ENCODE measurements at places on chromosomes 13 and 19.

- DNase-seq = no peak
Observed at GRCh38 chr19:29787281-29787680, 24.5 kb upstream of the CCNE1 start.

DNA sequence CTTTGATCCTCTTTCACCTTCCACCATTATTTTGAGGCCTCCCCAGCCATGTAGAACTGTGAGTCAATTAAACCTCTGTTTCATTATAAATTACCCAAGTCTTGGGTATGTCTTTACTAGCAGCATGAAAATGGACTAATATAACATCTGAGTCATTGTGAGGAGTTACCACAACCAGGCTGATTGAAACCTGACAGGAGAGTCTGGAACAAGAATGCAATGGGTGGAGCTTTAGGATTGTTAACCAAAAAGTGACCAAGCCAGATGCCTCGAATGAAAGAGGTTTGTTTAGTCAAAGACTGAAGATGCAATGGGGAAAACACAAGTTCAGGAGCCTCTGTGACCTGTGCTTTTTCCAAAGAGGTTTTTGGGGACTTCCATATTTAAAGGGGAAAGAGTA lies 659.0 kb downstream of the SLITRK6 start:
- no peak for DNase-seq

DNA sequence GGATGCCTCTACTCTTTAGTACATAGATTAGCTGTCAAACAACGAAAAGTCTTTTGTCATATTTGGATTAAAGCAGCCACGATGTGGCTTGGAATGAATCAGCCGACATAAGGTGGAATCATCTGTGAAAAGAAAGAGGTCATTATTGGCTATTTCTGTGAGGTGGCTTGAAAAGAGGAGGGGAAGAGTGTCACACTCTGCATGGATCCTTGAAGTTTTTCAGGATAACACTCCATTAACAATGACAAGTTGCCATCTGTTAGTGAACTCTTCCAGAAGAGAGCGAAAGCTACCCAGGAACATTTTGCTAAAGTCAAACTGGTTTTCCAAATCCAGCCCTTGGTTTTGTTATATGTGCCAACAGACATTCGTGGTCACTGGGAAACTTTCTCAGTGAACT lies 1604.8 kb downstream of the OLFM4 start:
- no peak for DNase-seq

GRCh38 chr13:27006519-27007161 lies 165.0 kb downstream of the USP12 start:
- DNase-seq = no peak

GRCh38 chr19:53431399-53432087 lies at the start of gene ZNF761:
Gene ZNF761, plus strand, starts transcription at chr19:53431984. Its CDS starts 15,285 bp downstream, at chr19:53447269.
- DNase-seq = peak; percentile 93

DNA sequence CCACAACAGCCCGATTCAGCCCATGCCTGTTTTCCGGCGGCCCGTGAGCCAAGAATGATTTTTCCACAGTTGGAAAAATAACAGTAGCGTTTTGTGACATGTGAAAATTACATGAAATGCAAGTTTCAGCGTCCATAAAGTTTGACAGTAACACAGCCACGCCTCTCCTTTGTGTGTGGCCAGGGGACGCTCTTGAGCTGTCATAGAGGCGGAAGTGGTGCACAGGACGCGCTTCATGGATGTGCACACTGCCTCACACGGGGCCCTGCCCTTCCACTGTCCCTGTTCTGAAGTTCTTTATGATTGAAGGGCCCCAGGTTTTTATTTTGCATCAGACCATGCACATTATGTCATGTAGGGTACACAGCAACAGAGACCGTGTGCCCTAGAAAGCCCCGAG lies 12.4 kb upstream of the ELAVL1 start:
- no peak for DNase-seq

- DNase-seq = no peak
Observed at GRCh38 chr13:99983499-99984401, 2.2 kb downstream of the ZIC2 start.

- no peak for DNase-seq
Observed at GRCh38 chr13:40596484-40596883, 70.0 kb downstream of the FOXO1 start.

DNA sequence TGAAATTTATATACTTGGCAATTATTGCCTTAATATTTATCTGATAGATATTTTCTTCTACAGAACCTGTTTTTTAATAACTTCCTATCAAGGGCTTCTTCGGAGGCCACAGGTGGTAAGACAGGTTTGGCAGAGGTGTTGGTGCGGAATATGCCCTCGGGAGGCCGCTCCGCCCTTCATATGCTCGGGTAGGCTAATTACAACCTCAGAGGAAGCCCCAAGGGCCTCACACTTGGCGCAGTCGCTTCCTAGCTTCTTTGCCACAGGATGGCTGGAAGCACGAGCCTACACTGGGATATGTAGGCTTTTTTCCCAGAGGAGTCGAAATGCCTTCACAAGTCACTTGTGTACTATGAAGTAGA lies 68.8 kb downstream of the LMO7 start:
- DNase-seq = no peak

- no peak for DNase-seq
Observed at GRCh38 chr13:113082198-113083021, 23.2 kb upstream of the F7 start.

DNA sequence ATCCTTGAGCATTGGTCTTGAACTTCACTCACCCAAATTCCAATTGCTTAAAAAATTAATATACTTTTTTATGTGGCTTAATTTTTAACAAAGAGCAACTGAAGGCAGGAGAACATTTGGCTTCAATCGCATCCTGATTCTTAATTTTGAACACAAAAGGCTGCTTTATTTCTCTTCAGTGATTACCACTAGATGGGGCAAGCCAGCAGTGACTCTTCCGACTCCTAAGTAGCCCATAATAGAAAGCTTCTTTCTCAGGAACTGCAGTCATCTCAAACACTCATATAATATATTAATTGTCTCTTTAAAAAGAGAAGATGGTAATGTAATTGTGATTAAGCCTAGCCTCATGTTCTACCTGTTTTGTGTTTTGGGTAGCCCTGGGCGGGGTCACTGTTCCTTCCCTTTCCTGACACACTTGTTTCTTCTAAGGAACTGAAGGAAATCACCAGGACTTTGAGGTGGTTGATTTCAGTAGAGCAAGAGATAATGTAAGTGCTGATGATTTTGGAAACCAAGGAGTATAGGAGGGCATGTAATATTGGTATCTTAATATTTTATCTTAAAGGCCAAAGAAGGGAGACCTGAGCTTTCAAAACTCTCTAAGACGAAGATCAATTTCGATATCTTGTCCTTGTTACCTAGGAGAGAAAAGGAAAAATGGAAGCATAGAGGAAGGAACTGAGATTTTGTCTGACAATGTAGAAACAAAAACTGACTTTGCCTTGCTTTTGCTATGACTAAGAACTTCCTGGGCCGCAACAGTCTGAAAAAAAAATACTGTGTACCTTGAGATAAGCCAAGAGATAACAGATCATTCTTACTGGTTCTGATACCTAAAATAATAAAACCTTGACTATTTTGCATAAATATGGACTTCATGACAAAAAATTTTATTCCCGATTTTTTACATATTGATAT lies 73.1 kb downstream of the TNFSF13B start:
- DNase-seq = peak; percentile 36

DNA sequence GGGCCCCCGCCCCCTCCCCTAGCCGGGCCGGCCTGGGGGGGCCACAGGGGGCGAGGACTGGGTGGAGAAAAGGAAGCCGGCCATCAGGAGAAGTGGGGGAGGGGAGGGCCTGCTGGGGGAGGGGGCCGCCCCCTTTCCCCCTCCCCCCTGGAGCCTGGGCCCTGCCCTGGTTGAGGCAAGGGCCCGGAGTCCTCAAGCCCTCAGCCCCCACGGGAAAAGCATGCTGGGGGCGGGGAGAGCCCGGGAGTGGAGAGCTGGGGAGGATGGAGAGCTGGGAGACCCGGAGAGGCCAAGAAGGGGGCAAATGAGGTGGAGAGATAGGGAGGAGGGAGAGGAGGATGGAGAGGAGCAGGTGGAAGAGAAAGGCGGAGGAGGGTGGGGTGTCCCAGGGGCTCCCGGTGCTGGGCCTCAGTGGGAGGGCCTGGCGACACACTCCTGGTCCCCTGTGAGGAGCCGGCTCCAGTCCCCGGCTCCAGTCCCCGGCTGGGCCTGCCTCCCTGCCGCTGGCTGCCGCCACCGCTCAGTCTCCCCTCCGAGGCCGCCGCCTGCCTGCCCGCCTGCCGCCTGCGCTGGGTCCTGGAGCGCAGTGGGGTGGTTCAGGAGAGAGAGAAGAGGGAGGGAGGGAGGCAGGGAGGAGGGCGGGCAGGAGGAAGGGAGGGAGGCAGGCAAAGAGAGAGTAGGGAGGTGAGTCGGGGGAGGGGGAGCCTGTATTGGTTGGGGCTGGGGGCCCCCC lies at the start of gene GRIK5:
Gene GRIK5, minus strand, starts transcription at position 588 of the 733 bp plus-strand sequence. CDS start 4,436 bp downstream, outside the sequence.
- no peak for DNase-seq

DNA sequence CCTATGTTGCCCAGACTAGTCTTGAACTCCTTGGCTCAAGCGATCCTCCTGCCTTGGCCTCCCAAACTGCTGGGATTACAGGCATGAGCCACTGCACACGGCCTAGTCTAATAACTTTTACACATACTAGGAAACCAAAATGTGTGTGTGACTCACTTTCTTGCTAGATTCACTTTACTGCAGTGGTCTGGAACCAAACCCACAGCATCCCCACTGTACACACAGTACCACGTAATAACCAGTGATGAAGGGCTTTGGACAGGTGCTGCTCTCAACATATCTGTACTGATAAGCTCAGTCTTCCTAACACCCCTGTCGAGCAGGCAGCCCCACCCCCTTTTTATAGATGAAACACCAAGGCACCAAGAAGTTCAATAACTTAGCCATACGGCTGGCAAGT lies 5.1 kb downstream of the DNMT1 start:
- DNase-seq = no peak

DNA sequence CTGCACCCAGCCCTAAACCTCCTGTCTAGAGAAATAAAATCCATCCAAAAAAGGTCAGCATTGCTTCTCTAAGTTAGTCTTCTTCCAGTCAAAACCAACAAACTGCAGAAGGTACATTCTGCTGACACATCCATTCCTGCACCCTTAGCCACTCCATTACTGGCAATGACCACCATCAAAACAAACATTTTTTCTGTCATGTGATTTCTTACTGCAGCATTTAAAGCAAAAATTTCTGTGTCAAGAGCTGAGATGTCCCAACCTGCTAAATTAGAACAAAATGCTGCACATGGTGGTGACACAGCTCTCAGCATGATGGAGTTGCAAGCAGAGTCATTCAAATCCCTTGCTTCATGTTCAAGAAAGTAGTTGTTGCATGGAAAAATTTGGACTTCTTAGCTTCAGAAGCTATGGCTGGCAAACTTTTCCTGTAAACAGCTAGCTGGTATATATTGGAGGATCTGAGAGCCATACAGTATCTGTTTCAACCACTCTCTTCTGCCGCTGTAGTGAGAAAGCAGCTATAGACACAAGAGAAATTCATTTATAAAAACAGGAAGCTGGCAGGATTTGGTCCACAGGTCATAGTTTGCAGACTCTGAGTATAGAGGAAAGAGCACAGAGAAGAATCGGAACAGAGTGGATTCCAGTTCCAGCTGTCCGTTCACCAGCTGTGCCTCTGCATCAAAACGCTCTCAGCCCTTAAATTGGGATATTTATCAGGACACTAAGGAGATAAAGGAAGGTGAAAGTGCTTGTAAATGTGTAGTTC lies 17.4 kb downstream of the RUBCNL start:
- DNase-seq = no peak

- no peak for DNase-seq
Observed at GRCh38 chr19:10892256-10892655, 20.9 kb downstream of the CARM1 start.

GRCh38 chr13:19818223-19818842 lies 35.6 kb upstream of the PSPC1 start:
- no peak for DNase-seq

GRCh38 chr13:38755793-38756192 lies 68.9 kb downstream of the FREM2 start:
- no peak for DNase-seq

DNA sequence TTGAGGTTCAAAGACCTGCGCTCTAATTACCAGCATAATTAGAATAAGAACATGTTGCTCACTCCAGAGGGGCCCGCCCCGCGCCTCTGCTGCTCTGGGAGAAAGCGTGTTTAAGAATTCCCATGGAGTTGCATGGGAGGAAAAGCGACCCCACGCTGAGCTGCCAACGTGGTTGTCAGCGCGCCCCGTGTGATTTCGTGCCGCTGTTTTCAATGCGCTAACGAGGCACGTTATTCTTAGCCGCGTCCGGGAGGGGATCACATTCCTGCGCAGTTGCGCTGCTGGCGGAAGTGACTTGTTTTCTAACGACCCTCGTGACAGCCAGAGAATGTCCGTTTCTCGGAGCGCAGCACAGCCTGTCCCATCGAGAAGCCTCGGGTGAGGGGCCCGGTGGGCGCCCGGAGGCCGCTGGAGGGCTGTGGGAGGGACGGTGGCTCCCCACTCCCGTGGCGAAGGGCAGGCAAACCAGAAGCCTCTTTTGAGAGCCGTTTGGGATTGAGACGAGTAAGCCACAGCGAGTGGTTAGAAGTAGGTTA lies 173.8 kb upstream of the SOX1 start:
- DNase-seq = no peak

GRCh38 chr13:100564444-100565223 lies 24.0 kb downstream of the GGACT start:
- DNase-seq = no peak

DNA sequence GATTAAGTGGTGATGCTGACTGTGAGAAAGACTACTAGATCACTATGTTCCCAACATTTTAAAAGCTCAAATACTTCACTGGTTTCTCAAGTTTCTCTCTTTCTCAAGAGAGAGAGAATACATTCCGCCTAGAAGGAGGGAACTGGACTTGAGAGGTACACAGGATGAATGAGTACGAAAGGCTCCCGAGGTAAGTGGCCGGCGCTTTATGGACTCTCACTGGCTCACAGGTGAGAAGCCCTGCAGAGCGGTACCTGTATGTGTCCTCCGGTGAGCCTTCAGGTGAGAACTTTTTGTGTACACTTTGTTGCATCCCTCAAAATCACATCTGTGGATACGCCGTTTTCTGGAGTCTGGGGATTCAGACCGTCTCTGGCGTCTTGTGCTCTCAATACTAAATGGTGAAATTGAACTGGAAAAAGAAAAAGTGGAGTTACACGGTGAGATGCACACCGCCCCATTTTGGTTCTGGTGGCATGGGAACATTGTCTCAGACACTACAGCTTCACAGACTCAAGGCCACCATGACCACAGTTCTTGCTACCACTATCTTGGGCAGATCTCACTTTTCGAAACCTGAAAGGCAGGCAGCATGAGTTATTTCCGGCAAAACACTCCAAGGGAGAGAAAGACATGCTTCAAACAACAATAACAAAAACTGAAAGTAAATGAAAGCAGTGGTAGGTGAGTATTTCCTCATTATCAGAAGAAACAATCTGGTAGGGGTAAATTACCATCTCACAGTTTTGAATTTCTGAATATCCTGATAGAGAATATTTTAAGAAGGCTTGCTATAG lies 418.9 kb downstream of the KLF12 start:
- DNase-seq = no peak

- DNase-seq = no peak
Observed at GRCh38 chr13:72970301-72970880, 88.4 kb upstream of the KLF5 start.

DNA sequence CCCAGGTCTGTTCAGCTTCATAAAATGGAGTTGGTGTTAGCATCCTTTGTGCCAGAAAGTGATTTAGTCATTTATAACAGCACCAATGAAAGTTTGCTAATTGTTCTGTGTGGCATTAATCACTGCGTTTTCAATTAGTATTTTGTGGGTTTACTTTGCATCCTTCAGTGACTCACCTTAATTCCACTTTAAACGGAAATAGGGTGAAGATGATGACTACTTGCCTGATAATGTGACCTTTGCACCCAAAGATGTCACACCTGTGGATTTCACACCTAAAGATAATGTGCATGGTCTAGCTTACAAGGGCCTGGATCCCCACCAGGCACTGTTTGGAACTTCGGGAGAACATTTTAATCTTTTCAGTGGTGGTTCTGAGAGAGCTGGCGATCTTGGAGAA lies 15.0 kb downstream of the GPATCH1 start:
- DNase-seq = no peak
